ENCODE measurements at places on chromosomes 7 and 10. TPM values are rescaled to one million over a fixed set of nuclear protein-coding genes. Genes with fewer than 3 reads are reported as not detected.

DNA sequence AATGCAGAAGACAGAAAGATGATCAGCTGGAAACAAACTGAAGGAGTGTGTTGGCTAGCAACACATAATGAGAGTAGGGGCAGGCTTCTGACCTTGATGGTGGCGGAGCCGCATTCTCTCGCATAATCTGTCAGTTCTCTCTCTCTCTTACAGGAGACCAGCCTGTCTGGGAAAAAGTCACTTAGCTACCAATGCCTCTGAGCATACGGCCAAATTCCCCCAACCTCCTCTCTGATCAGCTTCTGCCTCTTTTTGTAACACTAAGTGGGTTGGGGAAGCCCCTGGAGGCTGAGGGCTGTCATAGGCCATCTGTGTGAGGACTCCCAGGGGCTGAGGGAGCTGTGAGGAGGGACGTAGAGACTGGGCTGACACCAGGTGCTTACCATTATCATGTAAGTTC lies 104.6 kb downstream of the HIPK2 start:
- DNase-seq, result no peak

GRCh38 chr7:95330204-95330960 lies 6.0 kb upstream of the PON1 start:
- peak; percentile 58 for DNase-seq

GRCh38 chr10:129375912-129376311 lies 91.1 kb upstream of the MGMT start:
- DNase-seq, result no peak

DNA sequence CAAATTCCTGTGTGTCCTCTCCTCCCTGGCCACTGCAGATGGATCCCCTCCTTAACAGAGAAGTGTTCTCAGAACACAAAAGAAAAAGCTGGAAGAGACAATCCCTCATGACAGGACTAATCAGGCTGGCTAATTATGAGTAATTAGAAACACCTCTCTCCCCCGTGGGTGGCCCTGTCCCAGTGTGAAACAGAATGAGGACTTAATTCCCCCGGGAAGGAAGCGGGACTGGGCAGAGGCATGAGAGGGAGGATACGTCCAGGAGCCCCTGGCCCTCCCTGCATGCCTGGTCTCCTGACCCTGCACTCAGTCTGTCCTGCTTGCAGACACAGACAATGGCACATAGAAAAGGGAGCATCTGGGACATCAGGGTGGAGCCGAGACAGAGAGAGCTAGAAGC lies 7.6 kb upstream of the ADCYAP1R1 start:
- DNase-seq, result no peak

The SNCG gene
- not detected for total RNA-seq

The NXPH1 gene
- total RNA-seq, result 0.13 TPM

DNA sequence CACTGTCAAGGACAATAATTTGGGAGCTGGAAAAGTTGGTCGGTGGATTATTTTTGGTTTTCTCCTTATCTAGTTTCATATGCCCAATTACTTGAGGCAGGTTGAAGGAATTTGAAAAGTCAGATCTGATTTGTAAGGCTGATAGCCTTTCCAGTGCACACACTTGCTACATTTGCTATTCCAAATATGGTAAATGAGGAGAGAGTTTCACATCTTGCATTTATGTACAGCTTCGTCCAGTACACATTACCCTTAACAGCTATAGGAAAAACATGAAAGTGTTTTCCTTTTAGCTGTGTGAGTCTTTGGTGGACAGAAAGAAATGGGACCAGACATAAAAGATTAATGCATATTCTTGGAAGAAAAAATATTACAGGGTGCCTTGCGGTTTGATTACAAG lies 201.8 kb downstream of the CELF2 start:
- no peak for DNase-seq

The FOXI2 gene
- not detected for total RNA-seq

DNA sequence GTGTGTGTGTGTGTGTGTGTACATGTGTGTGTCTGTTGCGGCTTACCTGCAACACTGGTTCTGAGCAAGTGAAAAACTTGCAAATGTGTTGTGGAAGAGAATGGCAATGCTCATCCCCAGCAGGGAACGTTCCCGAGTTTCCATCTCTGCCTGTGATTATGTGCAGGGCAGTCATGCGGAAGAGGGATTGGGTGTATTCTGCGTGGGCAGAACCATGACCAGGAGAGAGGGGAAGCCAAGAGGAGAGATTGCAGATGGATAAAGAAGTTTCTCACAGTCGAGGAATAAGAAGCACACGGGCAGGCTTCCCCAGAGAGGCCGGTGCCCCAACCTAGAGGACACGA lies 99.9 kb downstream of the CTBP2 start:
- DNase-seq, result no peak

DNA sequence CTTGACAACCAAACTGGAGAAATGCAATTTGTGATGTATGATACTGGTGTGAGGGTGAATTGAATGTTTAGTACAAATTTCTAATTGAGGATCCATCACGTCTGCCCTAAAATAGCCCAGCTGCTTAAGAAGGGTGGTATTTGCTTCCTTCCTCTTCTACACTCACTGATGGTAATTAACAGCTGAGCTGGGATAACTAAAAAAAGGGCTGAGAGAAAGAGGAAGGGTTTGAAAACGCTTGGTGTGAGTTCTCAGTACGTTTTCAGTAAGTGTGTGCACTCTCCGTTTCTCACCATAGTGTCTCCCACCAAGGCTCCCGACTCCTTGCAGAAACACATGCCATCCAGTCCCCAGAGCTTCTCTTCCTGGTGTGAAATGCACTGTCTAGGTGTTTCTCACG lies 54.3 kb downstream of the MAP3K8 start:
- peak; percentile 15 for DNase-seq

GRCh38 chr7:83359108-83359507 lies 196.4 kb upstream of the PCLO start:
- DNase-seq, result peak; percentile 48

The SLC26A3 gene
- total RNA-seq, result not detected

- no peak for DNase-seq
Observed at GRCh38 chr7:130350945-130351790, 6.6 kb downstream of the CPA5 start.

The SFTPA1 gene
- total RNA-seq, result not detected

The NDUFB8 gene
- total RNA-seq, result 161 TPM

DNA sequence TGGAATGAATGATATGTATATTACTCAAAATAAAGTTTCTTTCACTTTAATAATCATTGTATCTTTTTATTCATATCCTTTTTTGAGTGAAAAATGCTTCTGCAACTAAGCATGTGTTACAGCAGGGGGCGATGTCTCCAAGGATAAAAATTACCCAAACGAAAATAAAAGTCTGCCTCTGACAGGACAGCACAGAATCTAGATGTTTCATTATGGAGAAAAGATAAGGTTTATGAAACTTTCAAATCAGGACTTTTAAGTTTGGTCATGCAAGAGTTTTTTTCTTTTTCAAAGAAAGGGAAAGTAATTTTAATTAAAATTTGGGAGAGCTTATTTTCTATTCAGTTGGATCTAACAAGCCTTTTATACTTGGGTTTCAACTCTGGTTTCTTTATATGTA lies 48.4 kb downstream of the TES start:
- peak; percentile 82 for DNase-seq

GRCh38 chr10:132329565-132330485 lies 2.2 kb upstream of the LRRC27 start:
- peak; percentile 56 for DNase-seq

GRCh38 chr7:38542156-38542555 lies 89.0 kb downstream of the AMPH start:
- DNase-seq, result no peak

The CALML3 gene
- total RNA-seq, result not detected

The OR9A2 gene
- total RNA-seq, result not detected

All from myocyte (in vitro differentiated cells).